ENCODE measurements at places on chromosomes 7 and 10.

GRCh38 chr7:117717357-117717756 lies 155.9 kb downstream of the CTTNBP2 start:
- DNase-seq: no peak

GRCh38 chr7:122033641-122034040 lies 110.4 kb downstream of the AASS start:
- no peak for DNase-seq

- DNase-seq: no peak
Measured at GRCh38 chr7:39360766-39361165, 205.4 kb upstream of the YAE1 start.

- peak; percentile 40 for DNase-seq
Measured at GRCh38 chr10:97333601-97334369, 744 bp downstream of the FRAT2 start.

- DNase-seq: no peak
Measured at GRCh38 chr7:6248581-6248980, 23.8 kb downstream of the CYTH3 start.

GRCh38 chr7:52100-52499 lies 140.3 kb upstream of the FAM20C start:
- no peak for DNase-seq

- peak; percentile 18 for DNase-seq
Measured at GRCh38 chr7:140200061-140200989, 23.5 kb upstream of the KDM7A start.

DNA sequence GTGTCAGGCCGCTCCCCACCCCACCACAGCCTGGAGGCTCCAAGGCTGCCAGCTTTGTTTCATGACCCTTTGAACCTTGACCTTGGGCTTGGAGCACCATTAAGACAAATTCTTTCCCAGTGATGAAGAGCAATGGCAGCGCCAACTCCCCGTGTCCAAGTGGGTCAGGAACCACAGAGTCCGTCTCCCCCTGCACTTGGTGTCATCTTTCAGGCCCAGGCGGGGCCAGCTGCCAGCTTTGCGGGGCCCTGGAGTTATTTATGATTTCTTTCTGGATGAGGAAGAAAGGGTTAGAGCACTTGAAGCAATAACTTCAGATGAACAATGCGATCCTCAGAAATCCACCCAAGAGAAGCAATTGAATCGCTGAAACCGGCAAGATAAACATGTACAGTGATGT lies 110.8 kb downstream of the MYL10 start:
- DNase-seq: no peak

DNA sequence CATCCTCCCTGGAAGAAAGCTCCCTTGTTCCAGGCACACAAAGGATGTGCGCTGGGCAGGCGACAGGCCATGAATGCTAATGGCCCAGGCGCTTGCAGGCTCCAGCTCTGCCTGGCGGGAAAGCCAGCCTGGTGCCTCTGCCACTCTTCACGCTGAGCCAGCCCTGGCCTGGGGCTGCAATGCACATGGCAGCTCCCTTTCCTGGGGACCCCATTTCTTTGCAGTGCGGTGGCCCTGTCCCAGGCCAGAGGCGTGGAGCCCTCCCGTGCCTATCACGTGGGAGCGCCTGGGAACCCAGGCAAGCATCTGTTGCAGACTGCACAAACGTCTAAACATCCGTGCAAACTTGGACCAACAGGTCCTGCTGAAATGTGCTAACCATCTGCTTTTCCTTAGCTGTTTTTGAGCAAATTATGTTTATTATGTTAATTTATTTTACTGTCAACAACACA lies 152.1 kb upstream of the LYZL2 start:
- DNase-seq: no peak

- DNase-seq: no peak
Measured at GRCh38 chr7:2723138-2723850, 35.3 kb downstream of the AMZ1 start.

GRCh38 chr10:102758240-102758932 lies 14.6 kb downstream of the WBP1L start:
- DNase-seq: no peak

- peak; percentile 76 for DNase-seq
Measured at GRCh38 chr10:103193107-103193819, at the start of gene NT5C2. TSS of gene NT5C2 (minus strand) at chr10:103193272. CDS start at chr10:103174958, 18,314 bp downstream.

GRCh38 chr7:140989068-140989467 lies 25.7 kb downstream of the MRPS33 start:
- DNase-seq: no peak

- no peak for DNase-seq
Measured at GRCh38 chr7:44959433-44959951, 19.3 kb downstream of the MYO1G start.

DNA sequence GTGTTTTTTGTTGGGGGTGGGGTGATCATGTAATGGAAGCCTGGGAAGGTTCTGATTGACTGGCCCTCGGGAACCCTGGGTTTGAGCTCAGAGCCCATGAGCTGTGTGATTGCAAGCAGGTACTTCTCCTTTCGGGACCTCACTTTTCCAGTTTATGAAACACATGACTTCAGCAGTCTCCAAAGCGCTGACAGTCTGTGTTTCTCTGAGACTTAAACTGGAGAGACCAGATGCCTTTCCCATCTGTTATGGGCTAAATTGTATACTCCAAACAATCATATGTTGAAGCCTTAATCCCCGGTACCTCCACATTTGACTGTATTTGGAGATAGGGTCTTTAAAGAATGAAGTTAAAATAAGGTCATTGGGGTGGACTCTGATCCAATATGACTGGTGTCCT lies 493.6 kb downstream of the GALNT17 start:
- no peak for DNase-seq

- DNase-seq: no peak
Measured at GRCh38 chr7:119943942-119944600, 328.9 kb upstream of the KCND2 start.

GRCh38 chr10:102394079-102394800 lies 1.3 kb upstream of the NFKB2 start:
- DNase-seq: peak; percentile 94

- DNase-seq: no peak
Measured at GRCh38 chr7:99422625-99423024, 13.9 kb downstream of the BUD31 start.

GRCh38 chr10:74096777-74097176 lies 53.9 kb downstream of the AP3M1 start:
- no peak for DNase-seq

- peak; percentile 42 for DNase-seq
Measured at GRCh38 chr10:103451091-103451813, 918 bp downstream of the CALHM2 start.
